ENCODE measurements at places on chromosomes 4 and X. TPM values are rescaled to one million over a fixed set of nuclear protein-coding genes. Genes with fewer than 3 reads are reported as not detected.

DNA sequence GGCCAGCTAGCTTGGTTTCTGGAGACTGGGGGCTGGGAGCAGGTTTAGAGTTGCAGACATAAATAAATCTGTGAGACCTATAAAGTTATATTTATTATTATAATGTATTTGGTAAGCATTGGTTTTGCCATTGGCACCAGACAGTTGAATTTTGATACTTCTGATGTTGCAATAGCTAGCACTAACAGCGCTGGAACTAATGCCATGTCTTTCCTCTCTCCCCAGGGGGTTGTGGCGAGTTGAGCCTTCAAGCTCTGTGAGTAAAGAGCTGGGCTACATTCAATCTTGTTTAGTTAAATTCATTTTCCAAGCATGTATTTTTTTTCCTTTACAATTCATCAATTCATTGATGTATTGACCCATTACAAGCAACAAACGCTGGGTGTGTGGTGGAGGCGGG lies 358.7 kb upstream of the NR3C2 start:
- no peak for DNase-seq

GRCh38 chr4:181259081-181259709 lies 984.0 kb upstream of the TENM3 start:
- DNase-seq = no peak

GRCh38 chrX:76253432-76253831 lies 80.6 kb downstream of the PBDC1 start:
- peak; percentile 33 for DNase-seq

HMX1 gene
- 2.0 TPM for total RNA-seq

KDR gene
- 29.7 TPM for total RNA-seq

All from H7 (cell line).